ENCODE measurements at places on chromosomes 4 and X.

DNA sequence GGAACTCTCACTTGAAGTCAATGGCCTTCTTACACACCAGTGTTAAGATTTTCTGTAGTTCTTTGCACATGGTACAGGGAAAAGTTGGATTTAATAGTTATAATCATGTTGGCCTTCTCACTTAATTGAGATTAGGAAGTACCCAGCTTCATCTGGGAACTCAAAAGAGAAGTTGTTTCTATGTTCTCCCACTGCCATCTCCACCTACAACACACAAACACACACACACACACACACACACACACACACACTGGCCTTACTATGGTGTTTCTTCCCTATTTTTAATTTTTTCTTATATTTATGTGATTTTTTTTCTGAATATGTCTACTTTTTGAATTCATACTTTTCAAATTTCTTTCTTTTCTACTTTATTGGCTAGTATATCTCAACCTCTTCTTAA lies 10.0 kb upstream of the CHIC2 start:
- DNase-seq: no peak

DNA sequence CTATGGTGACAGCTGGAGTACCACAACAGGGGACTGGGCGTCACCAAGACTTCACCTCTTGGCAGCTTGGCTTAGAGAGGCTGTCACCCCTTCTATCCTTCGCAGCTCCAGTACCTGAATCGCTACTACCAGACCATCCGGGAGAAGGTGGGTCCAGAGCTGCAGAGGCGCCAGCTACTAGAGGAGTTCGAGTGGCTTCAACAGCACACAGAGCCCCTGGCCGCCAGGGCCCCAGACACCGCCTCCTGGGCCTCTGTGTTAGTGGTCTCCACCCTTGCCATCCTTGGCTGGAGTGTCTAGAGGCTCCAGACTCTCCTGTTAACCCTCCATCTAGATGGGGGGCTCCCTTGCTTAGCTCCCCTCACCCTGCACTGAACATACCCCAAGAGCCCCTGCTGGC lies 11.6 kb upstream of the SASH3 start:
- no peak for DNase-seq

GRCh38 chr4:153963216-153963615 lies 174.3 kb upstream of the SFRP2 start:
- no peak for DNase-seq

- DNase-seq: no peak
These were observed 32.4 kb downstream of the MAGEC1 start for GRCh38 chrX:141936080-141936479.

DNA sequence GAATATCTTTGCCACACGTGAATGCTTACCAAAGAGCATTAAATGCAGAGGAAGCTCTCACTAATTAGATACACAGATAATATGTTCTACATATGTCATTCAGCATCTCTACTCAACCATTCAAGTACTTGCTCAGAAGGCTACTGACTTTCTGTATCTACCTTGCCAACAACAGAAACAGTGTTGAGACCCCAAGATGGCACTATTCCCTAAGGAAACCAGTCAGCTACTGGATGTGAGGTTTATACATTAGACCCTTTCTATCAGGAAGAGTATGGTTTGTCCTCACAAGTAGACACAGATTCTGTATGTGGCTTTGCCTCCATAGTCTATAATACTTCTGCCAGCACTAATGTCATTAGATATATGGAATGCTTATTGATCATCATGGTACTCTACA lies 443.9 kb upstream of the INTU start:
- DNase-seq: no peak

DNA sequence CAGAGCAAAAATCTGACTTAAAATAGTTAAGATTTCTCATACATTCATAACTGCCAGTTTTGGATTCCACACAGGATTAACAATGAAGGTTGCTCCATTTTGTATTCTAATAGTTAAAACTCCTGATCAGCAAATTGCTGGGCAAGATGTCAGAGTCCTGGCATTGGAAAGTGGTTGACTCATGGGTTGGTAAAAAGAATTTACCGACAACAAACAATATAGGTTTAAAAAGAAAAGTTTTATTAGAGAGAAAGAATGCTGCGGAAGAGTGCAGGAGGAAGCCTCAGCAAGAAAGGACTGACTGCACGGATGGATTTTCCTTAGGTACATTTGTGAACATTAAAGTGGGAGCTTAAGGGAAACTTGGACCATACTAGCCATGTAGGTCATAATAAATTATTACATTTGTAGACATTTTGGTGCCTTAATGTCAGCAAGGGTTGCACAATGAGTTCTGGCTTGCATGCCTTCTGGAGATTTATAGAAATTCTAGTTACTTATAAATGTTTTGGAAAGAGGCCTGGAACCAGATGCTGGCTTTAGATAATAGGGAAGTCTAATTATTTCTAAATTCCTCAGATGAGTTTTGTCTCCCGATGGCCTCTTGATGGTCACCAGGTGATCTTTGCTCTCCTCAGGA lies 25.4 kb upstream of the IL2 start:
- DNase-seq: no peak

DNA sequence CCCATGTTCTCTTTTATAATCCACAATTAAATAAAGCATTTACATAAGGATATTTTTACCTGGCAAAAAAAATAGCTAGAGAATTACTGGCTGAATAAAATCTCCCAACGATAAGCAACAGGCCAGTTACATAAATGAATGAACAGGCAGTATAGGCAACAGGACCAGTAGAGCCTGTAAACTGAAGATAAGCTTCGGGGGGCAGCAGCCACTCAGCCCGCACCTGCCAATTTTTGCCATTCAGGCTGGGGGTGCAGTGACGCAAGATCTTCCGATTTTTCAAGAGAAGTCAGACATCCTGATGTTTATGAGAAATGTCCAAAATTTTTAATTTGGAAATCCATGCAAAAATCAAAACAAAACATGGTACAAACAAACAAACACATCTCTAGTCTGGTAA lies 49.0 kb upstream of the CDKN2AIP start:
- no peak for DNase-seq

GRCh38 chrX:68894513-68895340 lies 65.9 kb downstream of the EFNB1 start:
- DNase-seq: peak; percentile 6

DNA sequence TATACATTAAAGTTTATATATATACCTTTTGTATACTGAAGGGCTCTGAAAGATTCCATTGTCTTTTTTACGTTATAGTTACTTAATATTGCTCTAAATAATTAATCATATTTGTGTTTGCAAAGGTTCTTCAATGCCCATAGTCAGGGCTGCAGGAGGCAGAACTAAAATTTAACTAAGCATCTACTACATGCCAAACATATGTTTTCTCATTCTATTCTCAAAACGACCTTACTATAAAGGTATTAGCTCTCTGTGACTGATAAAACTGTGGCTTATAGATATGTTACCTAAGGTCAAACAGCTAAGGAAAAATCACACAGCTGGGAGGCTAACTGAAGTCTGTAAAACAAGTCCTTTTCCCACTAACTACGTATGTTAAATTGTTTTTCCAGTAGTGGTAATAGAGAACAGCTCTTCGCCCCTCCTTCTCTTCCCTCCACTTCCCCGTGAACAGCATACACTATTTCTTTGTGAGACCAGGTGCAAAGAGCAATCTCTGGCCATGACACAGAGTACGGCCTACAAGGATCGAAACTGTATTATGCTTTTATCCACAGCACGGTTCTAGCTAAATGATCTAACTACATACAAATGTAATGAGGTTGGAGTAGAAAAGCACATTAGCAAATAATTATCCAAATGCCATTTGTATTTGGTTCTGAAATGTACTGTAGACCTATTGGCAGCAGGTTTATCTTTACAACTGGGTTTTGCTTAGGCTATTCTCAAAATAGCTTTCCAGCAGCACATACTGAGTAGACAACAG lies 1.7 kb downstream of the CNOT6L start:
- no peak for DNase-seq

- no peak for DNase-seq
These were observed 291.8 kb upstream of the HAND2 start for GRCh38 chr4:173821876-173822275.

DNA sequence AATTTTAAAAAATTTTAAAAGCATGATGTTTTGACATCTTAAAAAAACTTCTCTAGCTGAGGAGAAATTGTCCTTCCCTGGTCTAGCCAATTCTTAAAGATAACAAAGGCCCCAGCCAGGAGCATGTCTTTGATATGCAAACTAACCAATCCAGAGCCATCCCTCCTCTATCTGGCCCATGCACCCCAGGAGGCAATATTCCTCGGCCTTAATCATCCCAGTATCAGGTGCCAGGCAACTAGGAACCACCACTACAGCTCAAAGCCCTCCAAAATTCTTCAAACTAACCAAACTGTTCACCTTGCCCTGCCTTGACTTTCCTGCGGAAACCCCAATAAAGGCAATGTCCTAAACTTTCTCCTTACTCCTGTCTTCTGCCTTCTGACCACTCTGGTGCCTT lies 97.8 kb upstream of the USP9X start:
- DNase-seq: no peak

DNA sequence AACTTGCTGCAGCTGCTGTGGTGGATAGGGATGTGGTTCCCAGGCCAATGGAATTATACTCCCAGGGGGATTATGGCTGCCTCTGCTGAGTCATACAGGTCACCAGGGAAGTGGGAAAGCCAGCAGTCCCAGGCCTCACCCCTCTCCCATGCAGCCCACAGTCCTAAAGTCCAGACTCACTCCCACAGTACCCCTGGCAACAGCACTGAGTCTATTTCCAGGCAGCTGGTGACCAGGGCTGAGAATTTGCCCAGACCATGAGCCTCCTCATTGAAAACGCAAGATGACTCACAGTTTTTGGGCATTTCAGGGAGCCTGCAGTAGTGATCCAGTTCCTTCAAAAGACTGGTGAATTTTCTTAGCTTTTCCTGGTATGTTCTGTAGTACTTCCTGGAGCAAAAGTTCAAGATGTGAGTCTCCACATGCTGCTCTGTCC lies 137.6 kb downstream of the NPNT start:
- DNase-seq: no peak

GRCh38 chr4:107319386-107319785 lies 283.3 kb upstream of the DKK2 start:
- no peak for DNase-seq

- no peak for DNase-seq
These were observed 506.1 kb downstream of the RPA4 start for GRCh38 chrX:97389761-97390192.

DNA sequence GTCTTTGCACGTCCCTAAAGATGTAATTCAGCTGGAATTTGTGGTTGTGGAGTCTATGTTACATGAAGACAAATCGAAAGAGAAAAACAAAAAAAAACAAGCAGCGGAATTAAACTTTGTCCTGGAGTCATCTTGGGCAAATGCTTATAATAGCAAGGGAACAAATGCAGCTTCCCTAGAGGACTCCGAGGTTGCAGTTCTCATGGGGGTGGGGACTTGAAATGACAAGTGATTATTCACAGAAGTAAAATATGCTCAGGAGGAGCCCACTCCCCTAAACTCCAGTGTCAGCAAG lies 362.4 kb downstream of the ARHGAP24 start:
- no peak for DNase-seq

GRCh38 chr4:152850377-152850776 lies 70.6 kb downstream of the ARFIP1 start:
- DNase-seq: no peak

- no peak for DNase-seq
These were observed 19.5 kb upstream of the TMPRSS11B start for GRCh38 chr4:68264875-68265565.

DNA sequence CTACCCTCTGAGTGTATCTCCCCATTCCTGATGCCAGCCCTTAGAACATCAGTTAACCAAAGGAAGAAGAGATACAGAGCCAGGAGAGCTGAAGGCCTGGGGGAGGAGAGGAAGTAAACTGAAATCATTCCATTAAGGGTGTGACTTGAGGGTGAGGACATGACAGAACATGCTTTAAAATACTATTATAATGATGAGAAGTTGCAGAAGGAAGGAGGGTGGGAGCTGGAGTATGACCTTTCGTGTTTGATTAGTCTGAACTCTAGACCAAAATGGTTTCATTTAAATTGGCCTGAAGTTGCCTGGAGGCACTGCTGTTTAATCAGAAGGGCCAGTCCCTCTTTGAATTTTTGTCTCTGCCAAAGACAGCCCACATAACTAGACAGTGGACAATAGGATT lies 11.4 kb downstream of the INTS6L start:
- no peak for DNase-seq

DNA sequence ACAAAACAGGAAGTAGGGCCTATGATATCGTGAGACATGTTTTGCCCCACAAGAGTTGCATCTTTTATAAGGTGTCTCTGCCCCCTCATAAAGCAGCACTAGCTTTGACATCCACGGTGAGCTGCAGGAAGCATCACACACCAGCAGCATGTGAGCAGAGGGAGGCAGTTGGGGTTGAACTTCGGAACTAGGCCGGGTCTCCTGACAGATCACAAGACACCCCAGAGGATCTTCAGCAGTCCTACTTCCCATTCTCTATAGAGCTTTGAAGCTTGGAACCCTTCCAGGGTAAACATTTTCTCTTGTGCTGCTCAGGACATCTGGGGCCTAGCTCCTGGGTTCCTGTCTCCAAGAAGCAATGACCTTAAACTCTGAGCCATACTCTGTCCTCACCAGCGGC lies 27.5 kb downstream of the YY2 start:
- DNase-seq: no peak

DNA sequence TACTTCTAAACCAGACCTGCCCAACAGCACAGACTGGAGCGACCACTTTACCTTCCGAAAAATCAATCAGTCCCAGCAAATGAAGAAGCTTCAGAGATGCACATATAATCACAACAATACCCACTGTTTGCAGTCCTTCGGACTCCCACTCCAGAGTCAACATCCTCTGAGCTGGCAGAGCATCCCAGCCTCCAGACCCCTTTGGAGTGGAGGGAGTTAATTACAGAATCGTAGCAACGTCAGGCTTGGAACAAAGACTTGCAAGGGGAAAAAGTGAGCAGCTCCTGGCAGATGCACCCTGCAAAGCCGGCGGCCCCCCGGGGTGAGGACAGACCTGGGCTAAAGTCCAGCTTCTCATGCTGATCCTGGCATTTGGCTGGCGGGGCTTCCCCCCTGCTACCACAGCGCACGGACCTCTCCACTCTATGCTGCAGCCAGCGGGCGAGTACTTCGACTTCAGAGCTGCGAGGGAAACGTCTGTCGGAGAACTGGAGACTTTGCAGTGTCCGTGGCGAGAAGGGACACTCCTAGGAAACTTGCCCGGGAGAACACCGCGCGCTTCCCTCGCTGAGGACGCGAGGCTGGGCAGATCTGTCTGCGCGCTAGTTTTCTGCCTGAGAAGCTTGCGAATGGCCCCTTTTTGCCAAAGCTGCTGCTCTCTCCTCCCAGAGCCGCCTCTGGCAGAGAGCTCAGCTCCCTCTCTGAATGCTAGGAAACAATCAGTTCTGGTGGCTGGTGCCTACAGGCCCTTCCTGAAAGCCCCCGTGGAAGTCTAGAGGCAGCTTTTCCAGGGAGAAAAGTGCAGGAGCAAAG lies 283.7 kb downstream of the PACRGL start:
- no peak for DNase-seq

DNA sequence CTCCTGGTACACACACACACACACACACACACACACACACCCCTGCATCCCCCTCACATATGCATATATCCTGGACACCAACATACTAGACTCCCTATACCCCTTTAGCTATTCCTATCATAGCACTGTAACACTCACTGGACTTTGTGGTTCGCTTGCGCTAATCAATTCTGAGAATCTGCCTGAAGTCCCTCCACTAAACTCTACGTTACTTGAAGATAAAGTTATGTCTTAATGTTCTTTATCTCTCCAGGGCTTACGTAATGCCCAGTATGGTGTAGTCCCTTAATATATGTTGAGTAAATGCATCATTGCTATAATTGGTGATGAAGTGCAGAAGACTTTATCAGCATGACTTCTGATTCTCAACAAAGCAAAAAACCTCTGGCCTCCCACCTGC lies 32.3 kb downstream of the PTCHD1 start:
- no peak for DNase-seq

Measured in SHP77 treated with DMSO at 0.1 percent for 48 hours (cell line).